ENCODE measurements at places on chromosomes 6 and 20. TPM values are rescaled to one million over a fixed set of nuclear protein-coding genes. Genes with fewer than 3 reads are reported as not detected.

PRL gene
- total RNA-seq, result not detected

PRR18 gene
- total RNA-seq, result not detected

RIMS4 gene
- total RNA-seq, result not detected

OOEP gene
- total RNA-seq, result 0.49 TPM

RPS6KA2 gene
- 8.3 TPM for total RNA-seq

ZSCAN23 gene
- total RNA-seq, result 1.1 TPM

ADGRG6 gene
- total RNA-seq, result 45.7 TPM

MMP24 gene
- total RNA-seq, result 0.03 TPM

MAP1LC3A gene
- 3.9 TPM for total RNA-seq

WFDC10B gene
- total RNA-seq, result not detected

GPSM3 gene
- 13.2 TPM for total RNA-seq

IL20RA gene
- 1.7 TPM for total RNA-seq

ADGRF4 gene
- total RNA-seq, result 2.8 TPM

LAMA2 gene
- total RNA-seq, result 0.92 TPM

UNC5CL gene
- 0.28 TPM for total RNA-seq

C6orf52 gene
- total RNA-seq, result 1.1 TPM

IPCEF1 gene
- not detected for total RNA-seq

TAF8 gene
- 17.3 TPM for total RNA-seq

RGS17 gene
- 0.32 TPM for total RNA-seq

EYS gene
- 0.07 TPM for total RNA-seq

BAG2 gene
- total RNA-seq, result 1.4 TPM

PPP1R18 gene
- 119 TPM for total RNA-seq

F13A1 gene
- total RNA-seq, result not detected

PRSS35 gene
- not detected for total RNA-seq

ISM1 gene
- 2.6 TPM for total RNA-seq

RSPO3 gene
- total RNA-seq, result not detected

DLK2 gene
- 28.4 TPM for total RNA-seq

SLC32A1 gene
- not detected for total RNA-seq

Data from foreskin keratinocyte (primary cell).